ENCODE measurements at places on chromosomes 1 and 21. TPM values are rescaled to one million over a fixed set of nuclear protein-coding genes. Genes with fewer than 3 reads are reported as not detected.

- H3K36me3 ChIP-seq, result no peaks in the 10 kb centered on the region
Observed at GRCh38 chr1:7403265-7404045, 367.6 kb upstream of the VAMP3 start.

GRCh38 chr1:33047839-33048305, 11.2 kb upstream of the AK2 start:
- DNase-seq, result no peak
- no peak overlapping the region for H3K27ac ChIP-seq
- no peak overlapping the region for H3K4me3 ChIP-seq
- no peaks in the 10 kb centered on the region for H3K27me3 ChIP-seq
- no peaks in the 10 kb centered on the region for H3K36me3 ChIP-seq

DNA sequence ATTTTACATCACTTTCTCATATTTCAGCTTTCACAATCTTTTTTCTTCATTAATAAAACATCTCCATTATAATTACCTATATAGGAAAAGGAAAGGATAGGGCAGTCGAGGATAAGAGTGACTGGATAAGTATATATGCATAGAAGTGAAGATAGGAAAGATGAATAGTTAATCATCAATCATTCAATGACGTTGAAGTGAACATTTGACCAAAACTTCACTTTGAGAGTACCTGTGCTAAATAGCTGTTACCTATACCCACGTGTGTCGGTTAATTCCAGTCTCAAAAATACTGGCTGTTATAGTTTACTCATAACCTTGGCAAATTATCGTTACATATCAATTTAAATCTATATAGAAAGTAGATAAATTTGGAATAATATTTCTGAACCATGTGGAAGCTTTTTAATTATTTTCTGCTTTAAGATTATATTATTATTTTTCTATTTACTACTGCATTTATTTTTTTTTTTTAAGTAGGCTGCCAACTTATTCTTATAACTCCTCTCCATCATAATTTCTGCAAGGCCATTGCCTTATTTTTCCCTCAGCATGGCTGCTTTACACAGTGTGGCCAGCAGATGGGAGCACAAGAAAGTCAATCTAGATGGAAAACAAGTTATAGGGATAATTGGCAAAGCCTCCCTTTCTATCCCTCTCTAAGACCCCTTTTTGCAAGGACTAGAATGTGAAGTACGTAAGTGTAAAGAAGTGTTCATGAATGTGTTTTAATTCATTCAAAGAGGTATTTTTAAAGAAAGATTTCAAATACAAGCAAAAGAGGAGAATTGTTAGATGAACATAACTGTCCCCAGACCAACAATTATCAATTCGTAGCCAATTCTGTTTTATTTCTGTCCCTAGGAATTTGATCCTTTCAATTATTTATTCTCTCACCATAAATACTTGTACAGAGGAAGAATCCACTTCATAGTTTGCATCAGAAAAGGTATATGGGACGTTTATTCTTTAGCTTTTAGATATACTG, 290.4 kb downstream of the KCNT2 start:
- H3K4me3 ChIP-seq, result no peak overlapping the region
- no peaks in the 10 kb centered on the region for H3K36me3 ChIP-seq
- no peaks in the 10 kb centered on the region for H3K4me1 ChIP-seq
- no peaks in the 10 kb centered on the region for H3K27me3 ChIP-seq
- no peak overlapping the region for H3K27ac ChIP-seq

DNA sequence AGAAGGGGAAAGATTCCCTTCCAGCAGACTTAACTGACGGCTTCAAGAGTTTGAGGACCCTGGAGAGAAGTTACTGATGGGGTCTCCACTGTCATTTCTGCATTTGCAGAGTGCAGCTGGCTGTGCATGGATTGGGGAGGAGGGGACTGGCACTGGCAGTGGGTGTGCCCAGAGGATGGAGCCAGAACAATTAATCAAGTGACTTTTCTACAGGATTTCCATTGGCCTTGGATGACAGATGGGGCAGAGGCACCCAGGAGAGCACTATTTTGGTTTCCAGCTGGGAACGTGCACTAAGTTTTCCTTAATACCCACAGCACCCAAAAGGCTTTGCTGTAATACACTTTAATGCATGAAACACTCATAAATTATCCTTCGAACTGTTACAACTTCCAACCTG, 1.3 kb downstream of the NGF start:
- DNase-seq, result no peak
- no peak overlapping the region for H3K4me3 ChIP-seq
- peaks cover 22% of the 10 kb centered on the region for H3K27me3 ChIP-seq
- H3K4me1 ChIP-seq, result peaks cover 28% of the 10 kb centered on the region
- H3K36me3 ChIP-seq, result no peaks in the 10 kb centered on the region

DNA sequence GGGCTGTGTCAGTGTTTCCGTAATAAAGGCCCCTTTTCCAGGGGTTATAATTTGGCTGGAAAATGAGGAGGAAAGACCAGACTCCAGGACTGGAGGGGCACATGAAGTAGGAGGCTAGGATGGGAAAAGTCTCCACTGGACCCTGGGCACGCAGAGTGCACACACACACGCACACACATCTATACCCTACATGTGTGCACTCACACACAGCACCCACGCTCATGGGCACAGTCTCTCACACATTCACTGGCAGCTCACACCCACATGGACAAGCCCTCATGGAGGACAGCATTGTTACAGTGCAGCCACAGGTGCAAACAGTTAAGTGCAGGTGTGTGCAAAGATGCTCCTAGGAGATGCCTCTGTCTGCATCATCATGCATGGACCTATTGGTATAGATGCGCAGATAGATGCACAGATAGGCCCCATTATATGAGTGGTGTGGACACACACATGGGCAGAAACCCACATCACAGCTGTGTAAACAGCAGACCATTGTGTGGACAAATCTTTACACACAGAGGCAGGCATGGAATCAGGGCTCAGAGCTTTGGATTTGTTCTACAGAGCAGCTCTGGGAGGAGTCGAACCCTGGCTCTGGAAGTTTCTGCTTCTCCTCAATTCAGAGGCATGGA, 9.1 kb upstream of the RUNX3 start:
- no peak overlapping the region for H3K4me3 ChIP-seq
- no peak overlapping the region for H3K27ac ChIP-seq
- H3K27me3 ChIP-seq, result peaks cover 19% of the 10 kb centered on the region
- no peaks in the 10 kb centered on the region for H3K4me1 ChIP-seq
- DNase-seq, result no peak

- H3K36me3 ChIP-seq, result no peaks in the 10 kb centered on the region
- H3K4me3 ChIP-seq, result no peak overlapping the region
Observed at GRCh38 chr1:5727871-5728643, 264.2 kb downstream of the NPHP4 start.

DNA sequence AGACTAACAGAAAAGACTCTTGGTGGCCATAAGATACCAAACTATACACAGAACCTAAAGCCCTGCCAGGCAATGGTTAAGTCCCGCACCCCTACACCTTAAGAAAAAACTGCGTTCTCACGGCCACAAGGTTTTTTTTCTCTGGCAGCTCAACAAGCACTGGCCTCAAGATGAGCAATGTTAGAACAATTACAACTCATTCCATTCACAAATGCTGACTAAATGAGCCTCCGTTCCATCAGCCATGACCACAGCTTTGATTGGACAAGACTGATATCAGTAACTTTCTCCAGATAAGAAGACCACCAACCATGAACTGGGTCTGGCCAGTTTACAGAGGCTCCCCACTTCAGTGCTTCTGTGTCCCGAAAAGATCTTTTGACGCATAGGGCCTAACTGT, 31.9 kb downstream of the SEC16B start:
- H3K4me1 ChIP-seq, result no peaks in the 10 kb centered on the region
- H3K36me3 ChIP-seq, result no peaks in the 10 kb centered on the region
- H3K4me3 ChIP-seq, result no peak overlapping the region
- H3K27ac ChIP-seq, result no peak overlapping the region
- no peaks in the 10 kb centered on the region for H3K27me3 ChIP-seq
- DNase-seq, result no peak

DNA sequence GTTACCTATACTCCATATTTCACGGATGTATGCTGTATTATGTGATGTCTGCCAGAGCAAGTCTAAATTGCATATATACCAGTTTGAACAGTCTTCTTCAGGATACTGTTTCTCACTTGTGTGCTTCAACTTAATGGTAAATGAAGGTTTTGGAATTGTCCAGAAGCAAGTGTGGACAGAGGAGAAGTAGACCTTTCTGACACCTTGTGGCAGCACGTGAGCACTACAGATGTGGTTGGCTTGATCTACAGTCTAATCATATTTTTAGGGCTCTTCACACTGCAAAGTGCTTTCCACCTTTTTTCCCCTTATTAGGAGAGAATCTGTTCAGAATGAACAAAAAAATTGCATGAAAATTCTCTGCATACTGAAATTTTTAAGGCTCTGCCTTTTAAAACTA, 10.9 kb downstream of the MORC3 start:
- no peak overlapping the region for H3K27ac ChIP-seq
- no peaks in the 10 kb centered on the region for H3K4me1 ChIP-seq
- no peak overlapping the region for H3K4me3 ChIP-seq
- peak; percentile 53 for DNase-seq
- no peaks in the 10 kb centered on the region for H3K36me3 ChIP-seq

DNA sequence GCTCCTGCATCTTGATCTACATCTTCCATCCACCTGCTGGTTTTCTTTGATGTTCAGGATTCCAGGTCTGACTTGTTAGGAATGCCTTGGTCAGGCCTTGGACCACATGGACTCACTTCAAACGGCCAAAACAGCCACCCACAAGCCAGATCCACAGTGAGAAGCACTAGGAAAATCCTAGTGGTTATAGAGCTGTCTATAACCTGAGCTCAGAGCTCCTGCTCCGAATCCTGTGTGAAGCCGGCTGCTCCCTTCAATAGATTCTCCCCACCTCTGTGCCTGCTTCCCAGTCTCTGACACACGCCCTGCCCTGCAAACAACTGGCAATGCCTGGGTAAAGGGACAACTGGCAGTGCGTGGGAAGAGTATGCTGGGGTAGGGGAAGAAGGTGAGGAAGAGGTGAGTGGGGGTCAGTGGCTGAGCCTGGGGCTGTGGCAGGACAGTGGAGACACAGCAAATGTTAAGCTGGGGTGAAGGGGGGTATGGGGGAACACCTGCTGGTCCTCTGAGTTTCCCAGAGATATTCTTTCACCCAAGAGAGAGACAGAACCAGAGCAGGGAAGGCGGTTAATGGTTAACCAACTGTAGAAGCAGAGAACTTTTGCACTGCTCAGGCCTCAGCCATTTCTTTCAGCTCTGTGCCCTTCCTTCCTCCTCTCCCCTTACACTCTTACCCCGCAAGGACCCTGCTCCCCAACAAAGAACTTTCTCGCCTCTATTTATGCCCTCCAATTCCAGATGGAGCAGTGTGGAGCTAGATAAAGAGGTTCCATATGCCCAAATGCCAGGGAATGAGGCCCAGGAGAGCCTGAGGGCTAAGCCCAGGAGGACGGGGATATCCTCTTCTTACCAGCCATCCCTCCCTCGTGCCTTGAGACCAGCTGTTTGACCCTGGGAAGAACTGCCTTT, 4.5 kb downstream of the PLXNA2 start:
- peak overlapping the region; percentile 72 for H3K27ac ChIP-seq
- DNase-seq, result peak; percentile 63
- H3K36me3 ChIP-seq, result no peaks in the 10 kb centered on the region
- peaks cover 50% of the 10 kb centered on the region for H3K4me1 ChIP-seq
- no peaks in the 10 kb centered on the region for H3K27me3 ChIP-seq
- H3K4me3 ChIP-seq, result no peak overlapping the region

DNA sequence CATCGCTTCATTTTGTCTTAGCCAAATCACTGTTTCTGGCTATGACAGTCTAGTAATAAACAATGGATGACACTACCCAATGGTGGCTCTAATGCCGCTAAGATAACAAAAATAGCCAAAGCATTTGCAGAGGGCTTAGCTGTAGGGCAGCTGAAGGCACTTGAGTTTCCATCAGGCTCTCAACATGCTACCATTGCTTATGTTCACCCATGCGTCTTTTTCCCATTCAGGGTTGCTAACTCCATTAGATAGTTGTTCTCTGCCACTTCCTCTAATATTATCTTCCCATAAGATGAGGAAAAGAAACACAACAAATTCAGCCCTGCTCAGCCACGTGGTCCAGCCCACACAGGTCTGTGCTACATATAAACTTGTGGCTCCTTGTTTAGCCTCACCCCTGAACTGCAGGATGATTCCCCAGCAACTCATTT, 159.6 kb downstream of the TOMM20 start:
- peak overlapping the region; percentile 94 for H3K27ac ChIP-seq
- DNase-seq, result no peak
- H3K4me3 ChIP-seq, result no peak overlapping the region
- no peaks in the 10 kb centered on the region for H3K27me3 ChIP-seq

GRCh38 chr1:240424740-240425464, 187.1 kb downstream of the GREM2 start:
- H3K27ac ChIP-seq, result no peak overlapping the region
- DNase-seq, result no peak
- no peaks in the 10 kb centered on the region for H3K36me3 ChIP-seq
- no peaks in the 10 kb centered on the region for H3K27me3 ChIP-seq
- no peaks in the 10 kb centered on the region for H3K4me1 ChIP-seq
- no peak overlapping the region for H3K4me3 ChIP-seq

GRCh38 chr1:48338257-48338656, 115.7 kb downstream of the SLC5A9 start:
- H3K36me3 ChIP-seq, result no peaks in the 10 kb centered on the region
- H3K4me3 ChIP-seq, result no peak overlapping the region

- H3K27me3 ChIP-seq, result peaks cover 11% of the 10 kb centered on the region
- H3K36me3 ChIP-seq, result no peaks in the 10 kb centered on the region
- DNase-seq, result no peak
- H3K4me1 ChIP-seq, result no peaks in the 10 kb centered on the region
- H3K4me3 ChIP-seq, result no peak overlapping the region
Observed at GRCh38 chr1:207427832-207428585, 26.1 kb upstream of the CR2 start.

GRCh38 chr1:59151860-59152259, 145.0 kb upstream of the FGGY start:
- peak overlapping the region; percentile 77 for H3K27ac ChIP-seq
- no peaks in the 10 kb centered on the region for H3K36me3 ChIP-seq
- DNase-seq, result no peak
- H3K4me3 ChIP-seq, result no peak overlapping the region
- no peaks in the 10 kb centered on the region for H3K27me3 ChIP-seq

DNA sequence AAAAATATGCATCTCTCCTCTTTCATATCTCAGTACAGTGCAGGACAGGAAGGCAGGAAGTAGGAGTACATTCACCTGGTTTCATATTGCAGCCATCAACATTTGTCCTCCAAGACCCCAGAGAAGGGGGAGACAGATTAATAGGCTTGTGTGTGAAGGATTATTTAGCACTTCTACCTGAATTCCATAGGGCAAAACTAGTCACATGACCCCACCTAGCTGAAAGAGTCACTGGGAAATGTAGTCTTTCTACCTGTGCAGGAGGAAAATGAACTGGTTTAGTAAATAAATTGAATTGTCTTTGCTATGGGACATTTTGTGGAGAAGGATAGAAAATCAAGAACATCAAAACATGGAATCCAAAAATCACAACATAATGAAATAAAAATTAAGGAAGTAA, 13.9 kb upstream of the TRIM33 start:
- H3K4me1 ChIP-seq, result no peaks in the 10 kb centered on the region
- H3K36me3 ChIP-seq, result no peaks in the 10 kb centered on the region
- H3K4me3 ChIP-seq, result no peak overlapping the region
- no peak for DNase-seq
- no peaks in the 10 kb centered on the region for H3K27me3 ChIP-seq
- no peak overlapping the region for H3K27ac ChIP-seq

Gene TNFRSF9
- 1.2 TPM for total RNA-seq

Gene MAP3K21
- total RNA-seq, result 9.5 TPM

Gene DDR2
- 40.2 TPM for total RNA-seq

Gene CLDN17
- total RNA-seq, result not detected

Gene RRP1B
- 19.2 TPM for total RNA-seq

Gene NOS1AP
- total RNA-seq, result 1.1 TPM

Gene PRR9
- total RNA-seq, result not detected

Measured in hepatocyte (in vitro differentiated cells).